Stimulated activated CD8-positive, alpha-beta memory T cell treated with anti-CD3 and anti-CD28 coated beads, Interleukin-2, amount 100 ng/mL, for 48 hours (primary cell): ENCODE measurements at places on chromosomes 3 and 15.
A peak's percentile ranks its signal among the peaks of the same experiment; 100 is the strongest.

DNA sequence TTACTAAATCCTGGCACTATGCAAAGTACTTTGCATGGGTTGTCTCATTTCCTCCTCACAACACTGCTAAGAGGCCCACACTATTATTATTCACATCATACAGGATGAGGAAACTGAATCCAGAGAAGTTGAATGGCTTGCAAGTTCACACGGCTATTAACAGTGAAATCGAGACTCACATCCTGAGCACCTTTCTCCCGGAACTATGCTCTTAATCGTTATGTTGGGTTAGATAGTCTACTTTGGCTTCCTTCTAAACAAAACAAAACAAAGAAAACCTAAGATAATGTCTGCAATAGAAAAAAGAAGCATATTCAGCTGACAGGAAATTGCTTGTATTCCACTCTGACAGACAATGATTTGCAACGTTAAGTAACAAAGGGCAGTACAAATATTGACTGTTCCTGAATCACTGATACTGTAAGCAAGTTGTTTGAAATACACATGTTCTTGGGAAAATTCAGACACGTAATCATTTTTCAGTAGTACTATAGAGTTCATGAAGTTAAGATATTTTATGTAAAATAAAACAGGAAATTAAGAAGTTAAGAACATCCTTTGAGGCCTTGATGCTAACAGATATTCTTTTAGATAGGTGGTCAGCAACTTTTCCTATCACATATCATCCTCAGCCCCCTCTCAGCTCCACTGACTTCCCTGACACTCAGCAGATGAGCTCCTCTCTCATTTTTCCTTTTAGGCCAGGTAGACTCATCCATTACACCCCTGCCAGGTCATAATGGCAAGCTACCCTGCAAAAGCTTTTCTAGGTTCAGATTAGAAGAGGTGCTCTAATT, 40.7 kb downstream of the C2CD4B start:
- DNase-seq: no peak

DNA sequence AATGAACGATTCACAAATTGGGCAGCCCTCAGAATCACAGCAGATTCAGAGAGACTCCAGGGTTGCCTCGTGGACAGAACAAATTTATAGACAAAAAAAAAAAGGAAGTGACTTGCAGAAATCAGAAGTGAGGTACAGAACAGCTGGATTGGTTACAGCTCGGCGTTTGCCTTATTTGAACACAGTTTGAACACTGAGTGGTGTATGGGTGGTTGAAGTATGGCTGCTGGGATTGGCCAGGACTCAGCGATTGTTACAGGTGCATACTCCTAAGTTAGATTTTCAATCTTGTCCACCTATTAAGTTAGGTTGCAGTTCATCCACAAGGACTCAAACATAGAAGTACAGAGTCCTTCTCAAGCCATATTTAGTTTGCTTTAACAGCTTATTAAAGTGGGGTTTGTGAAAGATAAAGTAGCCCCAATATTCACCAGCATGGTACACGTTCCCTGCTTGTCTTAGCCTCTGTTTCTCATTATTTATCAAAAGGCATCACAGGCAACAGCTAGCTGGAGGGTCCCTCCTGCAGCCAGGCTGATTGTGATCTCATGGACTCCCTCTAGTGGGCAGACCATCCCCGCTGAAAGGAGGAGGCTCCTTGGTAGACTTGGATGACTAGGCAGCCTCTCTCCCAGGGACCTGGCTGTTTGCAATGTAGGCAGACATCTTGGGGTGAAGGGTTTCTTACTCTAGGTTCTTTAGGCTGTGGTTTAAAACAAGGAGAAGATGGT, 17.6 kb upstream of the ALDH1L1 start:
- peak; percentile 40 for DNase-seq

- no peak for DNase-seq
Observed at GRCh38 chr15:45123397-45123796, 6.3 kb downstream of the DUOXA1 start.

DNA sequence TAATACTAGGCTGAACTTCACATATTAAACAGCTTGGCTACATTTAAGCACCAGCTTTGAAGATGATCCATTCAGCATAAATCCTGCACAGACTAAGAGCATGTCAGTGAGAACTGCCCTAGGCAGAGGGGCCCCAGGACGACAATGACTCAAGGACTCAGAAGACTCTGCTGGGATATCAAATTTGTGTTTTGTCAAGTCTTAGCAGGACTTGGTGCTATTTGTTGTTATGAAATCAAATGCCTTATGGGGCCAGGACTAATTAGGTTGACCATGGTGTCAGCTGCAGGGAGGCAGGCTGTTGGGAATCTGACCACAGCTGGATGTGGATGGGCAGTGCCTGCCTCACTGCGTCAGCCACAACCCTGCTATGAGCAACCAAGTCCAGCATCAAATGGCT, 91.8 kb downstream of the RYR3 start:
- no peak for DNase-seq

GRCh38 chr15:34126522-34126921, 24.6 kb downstream of the PGBD4 start:
- no peak for DNase-seq

GRCh38 chr3:120299403-120299802, 14.4 kb upstream of the GPR156 start:
- no peak for DNase-seq

DNA sequence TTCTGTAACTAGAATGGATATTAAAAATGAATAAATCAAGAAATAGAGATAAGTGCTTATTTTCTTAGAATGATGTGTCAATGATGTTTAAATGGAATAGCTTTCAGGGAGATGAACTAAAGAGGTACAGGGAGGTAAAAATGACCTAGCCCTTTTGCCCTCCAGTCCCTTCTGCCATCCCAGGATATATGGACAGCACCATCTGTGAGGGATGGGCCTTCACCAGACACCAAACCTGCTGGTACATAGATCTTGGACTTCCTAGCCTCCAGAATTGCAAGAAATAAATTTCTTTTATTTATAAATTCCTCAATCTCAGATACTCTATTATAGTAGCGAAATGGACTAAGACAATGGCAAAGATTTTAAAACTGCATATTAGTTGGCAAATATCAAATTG, 352.0 kb upstream of the THBS1 start:
- no peak for DNase-seq

DNA sequence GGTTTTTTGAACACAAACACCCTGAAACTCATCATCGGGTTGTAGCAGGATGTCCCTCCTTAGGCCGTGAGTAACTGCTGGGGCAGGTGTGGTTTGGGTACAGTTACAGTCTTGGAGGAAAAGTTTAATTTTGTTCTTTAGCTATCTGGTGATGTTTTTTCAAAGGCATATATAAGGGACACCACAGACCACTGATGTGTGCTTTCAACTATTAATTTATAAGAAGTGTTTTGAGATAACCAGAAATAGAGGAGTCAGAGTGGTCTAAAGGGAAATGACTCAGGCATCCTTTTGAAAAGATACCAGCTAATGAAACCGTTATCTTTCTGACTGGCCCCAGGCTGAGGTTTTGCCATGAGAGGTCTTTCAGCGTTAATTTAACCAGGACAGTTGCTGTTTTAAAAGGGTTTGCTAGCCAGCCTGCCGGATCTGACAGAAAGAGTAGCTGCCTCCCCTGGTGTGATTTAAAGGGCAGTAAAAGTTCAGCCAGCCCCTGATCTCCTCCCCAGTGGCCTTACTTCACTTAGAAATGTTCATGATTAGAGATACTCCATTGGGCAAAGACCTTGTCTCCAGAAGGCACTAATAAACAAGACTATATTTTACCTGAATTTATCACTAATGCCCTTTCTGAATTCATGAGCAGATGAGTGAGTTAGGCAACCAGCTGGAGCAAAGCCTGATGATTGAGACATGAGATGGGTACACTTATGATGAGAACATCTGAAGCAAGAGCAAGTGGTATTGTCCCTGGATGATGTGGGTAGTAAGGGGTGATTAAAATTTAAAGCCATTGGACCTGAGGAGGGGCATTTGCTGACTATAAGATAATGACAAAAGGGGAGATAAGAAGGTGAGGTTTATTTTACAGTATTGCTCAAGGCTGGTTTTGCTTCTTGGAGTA, 482.5 kb upstream of the TBL1XR1 start:
- peak; percentile 5 for DNase-seq

- DNase-seq: no peak
Observed at GRCh38 chr15:98144388-98144787, 183.9 kb downstream of the ARRDC4 start.

DNA sequence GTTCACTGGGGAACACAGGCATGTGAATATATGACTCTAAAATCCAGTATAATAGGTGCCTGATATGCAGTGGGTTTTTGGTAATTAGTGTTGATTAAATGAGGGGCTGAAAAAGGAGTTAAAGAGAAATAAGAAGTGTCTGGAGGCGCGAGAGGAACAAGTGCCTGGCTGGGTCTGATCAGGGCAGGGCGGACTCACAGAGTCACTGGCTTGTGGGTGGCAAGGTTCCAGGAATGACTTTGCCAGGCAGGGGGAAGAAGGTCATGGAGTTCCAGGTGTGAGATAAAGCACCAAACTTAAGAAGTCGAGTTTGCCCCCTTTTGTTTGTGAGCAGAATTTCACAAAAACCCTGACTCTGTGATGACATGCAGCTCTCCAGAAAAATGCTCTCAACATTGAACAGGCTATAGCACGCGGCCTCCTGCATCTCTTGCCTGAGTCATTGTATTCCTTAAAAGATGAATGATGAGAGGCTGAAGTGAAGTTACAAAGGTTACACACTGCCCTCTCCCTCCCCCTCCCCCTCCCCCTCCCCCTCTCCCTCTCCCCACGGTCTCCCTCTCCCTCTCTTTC, 63.0 kb upstream of the LMCD1 start:
- no peak for DNase-seq

- DNase-seq: no peak
Observed at GRCh38 chr3:120177151-120177550, 82.9 kb upstream of the GSK3B start.

DNA sequence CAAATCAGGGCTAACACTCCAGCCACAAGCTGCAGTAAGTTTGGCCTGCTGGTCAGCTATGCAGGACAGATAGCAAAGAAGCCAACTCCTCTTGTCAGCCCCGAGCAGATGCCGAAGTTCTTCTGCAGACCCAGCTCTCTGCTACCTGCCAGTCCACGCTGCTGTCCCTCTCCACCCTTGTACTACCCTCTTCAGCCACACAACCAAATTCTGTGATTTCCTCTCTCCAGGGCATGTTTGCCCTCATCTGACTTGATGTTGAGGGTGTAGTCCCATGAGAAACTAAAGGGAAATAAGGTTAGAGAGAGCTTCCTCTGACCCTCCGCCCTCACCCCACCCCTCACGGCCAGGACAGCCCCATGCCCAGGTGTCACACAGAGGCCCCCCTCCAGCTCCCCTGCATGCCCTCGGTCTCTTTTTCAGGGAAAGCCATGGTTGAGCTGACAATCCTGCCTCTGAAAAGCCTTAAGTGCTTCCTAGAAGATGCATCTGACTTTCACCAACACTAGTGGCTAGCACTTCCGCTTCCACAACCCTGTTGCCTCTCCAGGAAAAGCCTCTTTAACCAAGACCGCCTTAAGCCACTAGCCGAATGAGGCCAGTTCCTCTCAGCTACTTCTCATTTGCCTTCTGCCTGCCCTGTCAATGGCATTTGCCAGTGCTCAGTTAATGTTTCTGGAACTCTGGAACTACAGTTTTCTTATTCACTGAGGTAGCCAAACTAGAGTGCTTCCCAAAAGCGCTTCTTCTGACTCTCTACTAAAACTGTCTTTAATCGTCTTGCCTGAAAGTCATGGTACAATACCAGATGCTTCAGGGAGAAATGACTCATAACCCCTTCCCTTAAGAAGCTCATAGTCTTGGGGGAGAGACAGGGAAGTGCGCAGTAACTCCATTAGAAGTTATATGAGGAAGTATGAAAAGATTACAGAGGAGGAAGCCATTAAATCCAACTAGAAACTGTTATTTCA, 300.4 kb upstream of the STT3B start:
- DNase-seq: no peak

DNA sequence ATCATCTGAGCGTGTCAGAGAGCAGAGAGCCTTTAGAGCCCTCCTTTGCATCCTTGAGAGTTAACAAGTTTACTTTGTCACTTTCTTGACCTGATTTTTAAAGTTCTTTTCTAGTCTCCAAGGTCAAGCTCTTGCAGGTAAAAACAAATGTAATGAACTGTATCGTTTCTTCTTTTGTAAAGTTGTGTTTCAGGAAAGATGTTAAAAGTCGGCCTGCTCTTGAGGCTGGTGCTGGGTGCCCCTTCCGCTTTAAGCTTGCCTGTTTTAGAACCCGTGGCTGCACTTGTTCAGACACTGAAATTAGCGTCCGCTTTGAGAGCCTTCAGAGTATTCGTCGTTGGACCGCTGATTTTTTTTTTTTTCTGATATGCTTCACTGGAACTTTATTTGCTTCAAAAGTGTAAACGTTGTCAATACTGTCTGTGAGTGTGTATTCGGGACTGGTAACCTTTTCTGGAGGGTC, 52.6 kb upstream of the ULK4 start:
- no peak for DNase-seq

- peak; percentile 11 for DNase-seq
Observed at GRCh38 chr3:51819709-51820406, 40.8 kb upstream of the IQCF6 start.

GRCh38 chr15:26201177-26201858, 338.2 kb upstream of the ATP10A start:
- no peak for DNase-seq

DNA sequence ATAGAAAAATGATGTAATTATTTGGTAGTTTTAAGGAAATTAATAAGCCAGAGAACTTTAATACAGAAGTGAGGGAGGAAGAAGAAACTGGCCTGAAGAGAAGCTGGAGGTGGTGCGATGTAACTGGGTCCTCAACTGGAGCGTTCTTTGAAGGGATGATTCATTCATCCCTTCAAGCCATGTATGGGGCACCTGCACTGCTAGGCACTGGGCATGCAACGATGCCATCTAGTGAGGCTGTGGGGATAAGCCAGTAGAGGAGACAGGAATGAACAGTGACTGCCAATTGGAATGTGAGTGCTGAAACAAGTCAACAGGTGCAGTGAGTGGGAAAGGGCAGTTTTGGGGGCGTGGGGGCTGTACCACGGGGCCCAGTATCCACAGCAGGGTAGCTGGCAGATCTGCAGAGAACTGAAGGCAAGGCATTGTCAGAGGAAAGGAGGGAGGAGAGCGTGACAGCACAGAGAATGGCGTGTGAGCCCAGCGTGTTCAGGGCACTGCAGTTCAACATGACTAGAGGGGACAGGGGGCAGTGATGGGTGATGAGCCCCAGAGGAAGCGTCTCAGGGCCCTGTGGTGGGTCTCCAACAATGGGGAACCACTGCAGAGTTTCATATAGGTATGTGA, 3.8 kb upstream of the KIF23 start:
- no peak for DNase-seq

GRCh38 chr3:127296166-127296565, 8.3 kb upstream of the PRR20G start:
- DNase-seq: no peak

- DNase-seq: no peak
Observed at GRCh38 chr3:13590841-13591520, 42.1 kb downstream of the FBLN2 start.

- DNase-seq: no peak
Observed at GRCh38 chr3:144859161-144859560, 887.5 kb downstream of the DIPK2A start.

GRCh38 chr3:72376956-72377710, 471.1 kb downstream of the SHQ1 start:
- no peak for DNase-seq

DNA sequence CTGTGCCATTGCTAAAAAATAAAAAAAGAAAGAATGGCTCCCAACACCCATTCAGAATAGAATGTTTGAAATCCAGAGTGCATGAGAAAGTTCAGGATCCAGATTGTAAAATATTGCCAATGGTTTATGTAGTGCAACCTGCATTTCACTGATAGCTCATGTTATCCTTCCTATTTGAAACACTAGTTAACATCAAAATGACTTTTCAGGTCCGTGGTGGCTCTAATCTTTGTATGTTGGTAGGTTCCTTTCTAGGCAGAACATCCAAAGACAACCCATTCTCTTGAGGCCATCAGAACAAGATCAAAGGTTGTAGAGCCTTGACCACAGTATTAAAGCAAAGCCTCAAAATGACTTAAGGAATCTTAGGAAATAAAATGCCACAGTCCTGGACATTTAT, 51.0 kb downstream of the PLCL2 start:
- DNase-seq: no peak
